ENCODE measurements at places on chromosomes 4 and X. TPM values are rescaled to one million over a fixed set of nuclear protein-coding genes. Genes with fewer than 3 reads are reported as not detected.

Gene TEX11
- total RNA-seq: 7.1 TPM

Gene ARL9
- 1.3 TPM for total RNA-seq

Gene CLIC2
- total RNA-seq: 3.5 TPM

Gene USP17L10
- not detected for total RNA-seq

GRCh38 chr4:23412701-23413100, 477.1 kb downstream of the PPARGC1A start:
- no peak for DNase-seq

Gene ANKRD37
- 23.7 TPM for total RNA-seq

GRCh38 chr4:25687773-25688172, 32.1 kb downstream of the SLC34A2 start:
- DNase-seq: no peak

GRCh38 chr4:26308568-26308967, 12.2 kb upstream of the RBPJ start:
- no peak for DNase-seq

DNA sequence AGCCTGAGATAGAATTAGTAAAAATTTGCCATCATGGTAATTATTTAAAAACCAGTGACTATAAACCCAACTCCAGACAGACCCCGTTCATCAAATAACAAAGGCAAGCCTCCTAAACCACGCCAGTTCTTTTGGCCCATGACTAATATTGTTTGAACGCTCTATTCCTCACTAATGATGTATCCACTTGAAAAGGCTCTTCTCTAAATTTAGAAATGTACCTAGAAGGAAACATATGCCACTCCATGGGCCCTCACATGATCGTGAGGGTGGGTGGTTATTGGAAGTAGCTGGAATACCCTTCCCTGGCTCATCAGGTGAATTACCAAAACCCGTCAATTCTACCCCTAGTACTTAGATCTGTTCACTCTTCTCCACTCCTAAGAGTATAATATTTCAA, 249.2 kb downstream of the COL25A1 start:
- DNase-seq: no peak

GRCh38 chr4:143382596-143382995, 45.9 kb downstream of the GAB1 start:
- no peak for DNase-seq

DNA sequence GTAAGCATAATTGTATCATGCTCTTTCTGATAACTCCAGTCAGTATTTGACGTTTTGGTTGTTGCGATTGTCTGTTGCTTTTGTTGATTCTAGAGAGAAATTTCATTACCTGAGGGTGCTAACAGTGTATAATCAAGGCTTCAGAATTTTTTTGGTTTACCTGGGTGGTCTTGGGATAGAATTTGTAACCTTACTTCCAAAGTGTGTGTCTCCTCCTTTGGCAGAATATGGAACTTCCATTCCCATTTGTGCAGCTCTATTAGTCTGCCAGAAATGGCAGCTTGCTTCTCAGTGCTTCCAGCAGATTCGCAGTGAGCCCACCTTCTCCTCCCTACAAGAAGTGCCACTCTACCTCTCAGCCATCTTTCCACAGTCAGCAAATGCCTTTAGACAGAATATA, 5.3 kb downstream of the COPS4 start:
- DNase-seq: no peak

Gene SPANXA2
- total RNA-seq: 8.3 TPM

Gene CITED1
- 593 TPM for total RNA-seq

- DNase-seq: no peak
These were observed 608.6 kb upstream of the AADAT start for GRCh38 chr4:170698334-170698733.

DNA sequence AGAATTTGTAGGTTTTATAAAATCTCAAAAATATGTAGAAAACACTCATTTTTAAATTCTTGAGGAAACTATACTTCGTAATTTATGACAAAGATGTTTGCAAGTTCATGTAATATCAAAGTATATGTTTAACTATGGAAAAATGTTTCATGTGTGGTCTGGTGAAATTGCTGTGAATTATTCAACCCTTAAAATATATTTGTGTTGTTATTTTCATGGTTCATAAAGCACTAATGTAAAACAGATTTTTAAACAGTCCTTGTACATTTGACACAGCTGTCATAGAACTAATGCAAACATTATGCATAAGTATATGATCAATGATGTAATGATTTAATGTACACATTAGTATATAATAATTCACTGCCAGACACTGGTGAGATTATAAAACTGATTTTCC, 83.1 kb upstream of the ARSJ start:
- DNase-seq: no peak

DNA sequence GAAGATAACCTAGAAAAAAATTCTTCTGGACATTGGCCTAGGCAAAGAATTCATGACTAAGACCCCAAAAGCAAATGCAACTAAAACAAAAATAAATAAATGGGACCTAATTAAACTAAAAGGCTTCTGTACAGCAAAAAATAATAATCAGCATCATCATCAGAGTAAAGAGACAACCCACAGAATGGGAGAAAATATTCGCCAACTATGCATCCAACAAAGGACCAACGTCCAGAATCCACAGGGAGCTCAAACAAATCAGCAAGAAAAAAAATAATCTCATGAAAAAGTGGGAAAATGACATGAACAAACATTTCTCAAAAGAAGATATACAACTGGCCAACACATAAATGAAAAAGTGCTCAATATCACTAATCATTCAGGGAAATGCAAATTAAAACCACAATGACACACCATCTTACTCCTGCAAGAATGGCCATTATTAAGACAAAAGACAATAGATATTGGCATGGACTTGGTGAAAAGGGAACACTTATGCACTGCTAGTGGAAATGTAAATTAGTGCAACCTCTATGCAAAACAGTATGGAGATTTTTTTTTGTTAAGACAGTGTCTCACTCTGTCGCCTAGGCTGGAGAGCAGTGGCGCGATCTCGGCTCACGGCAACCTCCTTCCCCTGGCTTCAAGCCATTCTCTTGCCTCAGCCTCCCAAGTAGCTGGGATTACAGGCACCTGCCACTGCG, 29.9 kb downstream of the ELF2 start:
- no peak for DNase-seq

- DNase-seq: no peak
These were observed at the start of gene RIPPLY1 for GRCh38 chrX:106903291-106903824. Gene RIPPLY1, minus strand, starts transcription at chrX:106903341. Its CDS starts 54 bp downstream, at chrX:106903287.

DNA sequence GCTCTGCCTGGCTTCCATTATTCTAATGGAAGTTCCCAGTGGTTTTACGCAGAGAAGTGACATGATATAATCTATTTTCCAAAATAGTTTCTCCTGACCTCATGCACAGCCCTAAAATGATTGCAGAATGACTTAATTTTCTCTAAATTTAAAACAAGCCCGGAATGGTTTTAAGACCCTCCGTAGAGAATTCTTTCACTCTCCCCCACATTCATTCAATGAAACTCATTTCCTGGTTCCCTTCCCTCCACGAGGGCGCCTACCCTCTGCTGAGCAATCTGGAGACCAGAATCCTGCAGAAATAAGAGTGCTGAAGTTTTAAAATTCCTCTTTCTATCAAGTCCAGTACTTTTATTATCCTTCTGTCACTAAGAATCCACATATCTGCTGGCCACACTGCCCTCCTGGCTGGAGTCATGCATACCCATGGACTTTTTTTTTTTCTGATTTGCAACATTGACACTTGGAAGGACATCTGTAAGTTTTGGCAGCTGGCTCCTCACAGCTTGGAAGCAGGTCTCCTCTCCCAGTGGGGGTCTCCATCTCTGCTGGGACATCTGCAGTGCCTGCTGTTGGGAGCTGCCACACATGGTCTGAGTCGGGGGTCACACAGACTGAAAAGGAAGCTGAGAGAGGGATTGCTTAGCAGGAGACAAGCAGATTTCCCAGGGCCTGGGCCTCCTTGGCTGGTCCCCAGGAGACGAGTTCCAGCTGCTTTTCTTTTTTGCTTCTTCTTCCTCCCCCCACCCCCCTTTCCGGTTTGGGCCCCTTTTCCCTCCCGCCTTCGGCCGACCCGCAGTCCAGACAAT, 86.1 kb downstream of the SOWAHB start:
- no peak for DNase-seq

Gene XAGE2
- 0.81 TPM for total RNA-seq

DNA sequence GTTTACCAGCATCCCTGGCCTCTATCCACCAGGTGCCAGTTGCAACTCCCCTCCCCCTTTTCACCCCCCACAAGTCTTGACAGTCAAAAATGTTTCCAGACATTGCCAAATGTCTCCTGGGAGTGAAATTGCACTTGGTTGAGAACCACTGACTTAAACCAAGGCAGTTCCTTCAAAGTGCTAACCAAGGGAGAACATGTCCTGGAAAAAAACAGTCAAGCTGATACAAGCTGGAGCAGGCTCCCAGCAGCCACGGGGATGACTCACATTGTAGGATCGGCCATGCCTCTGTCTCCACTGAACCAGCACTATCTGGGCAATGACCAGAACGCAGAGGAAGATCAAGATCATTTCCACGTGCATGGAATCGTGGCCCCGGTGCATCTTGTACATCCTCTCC, 11.4 kb downstream of the RNF175 start:
- no peak for DNase-seq

DNA sequence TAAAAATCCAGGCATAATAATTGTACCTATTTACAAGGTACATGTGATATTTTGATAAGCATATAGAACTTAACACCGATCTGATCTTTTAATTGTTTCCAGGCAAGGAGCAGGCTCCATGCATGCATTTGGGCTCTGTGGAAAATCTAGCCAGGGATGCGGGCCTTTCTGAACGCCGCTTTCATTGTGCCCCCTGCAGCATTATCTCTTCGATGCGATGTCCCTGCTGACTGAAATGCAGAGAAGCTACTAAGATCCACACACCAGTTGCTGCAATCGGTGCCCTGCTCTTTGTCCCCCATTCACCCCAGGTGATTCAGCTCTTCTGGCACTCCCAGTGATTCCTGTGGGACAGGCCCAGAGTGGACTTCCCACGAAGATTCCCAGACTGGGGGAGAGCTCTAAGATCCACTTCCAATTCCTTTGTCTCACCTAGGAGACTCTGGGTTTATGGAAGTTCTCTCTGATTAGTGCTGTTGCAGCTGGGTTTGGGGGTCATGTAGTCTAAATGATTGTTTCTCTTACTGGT, 254.3 kb upstream of the AGA start:
- no peak for DNase-seq

Gene GAGE12E
- total RNA-seq: not detected

Gene LRRC66
- 2.4 TPM for total RNA-seq

GRCh38 chrX:40470830-40471429, 109.8 kb upstream of the ATP6AP2 start:
- peak; percentile 21 for DNase-seq

DNA sequence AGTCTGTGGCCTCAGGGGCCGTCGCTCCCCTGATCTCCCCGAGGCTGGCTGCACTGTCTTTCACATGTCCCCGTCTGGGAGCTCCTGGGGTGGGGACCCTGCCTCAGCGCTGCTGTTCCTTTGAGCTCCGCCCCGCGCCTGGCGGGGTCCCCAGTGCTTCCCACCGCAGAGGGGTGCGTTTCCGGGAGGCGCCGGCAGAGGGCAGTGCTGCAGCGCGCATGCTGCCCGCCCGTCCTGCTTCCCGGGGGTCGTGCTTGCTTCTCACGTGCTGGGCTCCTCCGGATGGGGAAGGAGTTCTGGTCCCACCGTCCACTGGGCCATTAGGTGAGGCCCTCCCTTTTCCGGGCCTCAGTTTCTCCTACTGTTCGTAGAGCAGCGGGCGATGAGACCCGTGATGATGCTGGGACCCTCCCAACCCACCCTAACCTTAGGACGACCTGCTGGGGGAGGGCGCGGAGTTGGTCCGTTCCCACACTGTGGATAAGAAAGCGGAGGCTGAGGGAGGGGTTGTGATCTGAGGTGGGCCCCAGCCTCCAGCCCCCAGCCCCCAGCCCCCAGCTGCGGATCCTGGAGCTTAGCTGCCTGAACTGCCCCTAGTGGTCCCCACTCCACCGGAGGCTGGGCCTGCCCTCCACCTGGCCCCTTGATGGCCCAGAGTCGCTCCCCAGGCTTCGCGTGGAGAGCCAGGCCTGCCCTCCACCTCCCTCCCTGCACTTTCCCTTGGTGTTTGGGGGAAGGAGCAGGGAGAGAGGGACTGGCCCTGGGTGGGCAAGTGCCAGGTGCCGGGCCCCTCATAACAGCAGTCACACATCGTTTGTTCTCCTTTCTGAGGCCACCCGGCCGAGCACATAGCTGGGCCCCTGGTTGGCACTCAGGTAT, 15.3 kb downstream of the CPZ start:
- peak; percentile 50 for DNase-seq

Gene DACH2
- total RNA-seq: 0.55 TPM

- no peak for DNase-seq
These were observed 371.8 kb upstream of the NOCT start for GRCh38 chr4:138643827-138644226.

- no peak for DNase-seq
These were observed 54.1 kb upstream of the WDR17 start for GRCh38 chr4:176011529-176011928.

DNA sequence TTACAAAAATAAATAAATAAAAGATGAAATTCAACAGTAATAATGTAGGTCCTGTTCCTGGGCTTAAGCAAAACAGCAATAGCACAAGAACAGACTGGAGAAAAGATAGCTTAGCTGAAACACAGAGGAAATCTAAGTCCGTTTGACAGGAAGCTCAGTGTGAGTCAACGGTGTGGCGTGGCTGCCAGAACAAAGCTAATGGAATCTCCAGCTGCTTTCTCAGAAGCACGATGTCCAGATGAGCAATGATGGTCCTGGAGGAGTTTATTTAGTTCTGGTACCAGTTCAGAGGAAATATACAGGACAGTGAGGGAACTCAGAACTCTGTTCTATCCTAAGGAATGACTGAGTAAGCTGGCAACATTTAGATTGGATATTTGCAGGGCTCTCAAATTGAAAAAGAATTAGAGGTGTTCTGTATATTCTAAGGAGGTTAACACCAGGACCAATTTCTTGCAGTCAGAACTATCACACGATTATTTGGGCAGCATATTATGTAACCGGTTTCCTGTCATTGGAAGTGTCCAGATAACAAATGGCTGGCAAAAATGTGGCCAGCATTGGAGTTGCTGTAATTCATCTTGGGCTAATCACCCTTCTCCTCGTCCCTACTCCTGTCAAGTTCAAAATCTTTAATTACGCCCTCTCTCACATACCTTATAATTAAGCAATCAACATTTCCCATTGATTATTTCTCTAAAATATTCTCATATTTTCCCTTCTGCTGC, 12.7 kb downstream of the GAB3 start:
- DNase-seq: peak; percentile 44

GRCh38 chr4:39339968-39340367, 26.2 kb downstream of the RFC1 start:
- no peak for DNase-seq

DNA sequence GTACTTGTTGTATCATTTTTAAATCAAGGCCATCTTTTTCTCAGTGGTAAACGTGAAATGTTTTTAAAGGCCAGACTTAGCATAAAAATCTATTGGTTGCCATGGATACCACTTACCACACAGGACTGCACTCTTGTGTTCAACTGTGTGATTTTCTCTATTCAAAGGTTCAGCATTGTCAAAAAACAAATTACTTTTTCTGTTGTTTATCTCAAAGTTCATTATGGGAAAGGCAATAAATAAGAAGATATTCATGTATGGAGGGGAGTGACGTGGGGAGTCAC, 231.0 kb upstream of the GATB start:
- no peak for DNase-seq

DNA sequence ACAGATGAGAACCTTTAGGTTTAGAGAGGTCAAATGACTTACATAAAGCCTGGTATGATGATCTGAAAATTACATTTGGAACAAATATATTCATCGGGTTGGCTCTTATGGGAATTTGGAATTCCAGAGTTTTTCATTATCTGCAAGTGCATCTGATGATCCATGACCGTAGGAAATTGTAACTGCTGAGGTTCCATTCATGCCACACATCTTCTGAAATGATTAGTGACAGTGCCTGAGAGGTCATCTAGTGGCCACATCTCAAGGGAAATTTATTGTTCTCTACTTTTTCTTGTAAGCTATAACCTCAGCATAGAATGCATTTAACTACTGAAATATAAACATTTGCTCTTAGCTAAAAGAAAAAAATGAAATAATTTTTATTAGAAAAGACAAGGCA, 105.8 kb upstream of the NWD2 start:
- DNase-seq: no peak

All from testis (tissue), 5 donors.